ENCODE measurements at places on chromosomes 6 and 20.

GRCh38 chr6:158911746-158912480 lies 88.1 kb downstream of the RSPH3 start:
- no peak for DNase-seq

DNA sequence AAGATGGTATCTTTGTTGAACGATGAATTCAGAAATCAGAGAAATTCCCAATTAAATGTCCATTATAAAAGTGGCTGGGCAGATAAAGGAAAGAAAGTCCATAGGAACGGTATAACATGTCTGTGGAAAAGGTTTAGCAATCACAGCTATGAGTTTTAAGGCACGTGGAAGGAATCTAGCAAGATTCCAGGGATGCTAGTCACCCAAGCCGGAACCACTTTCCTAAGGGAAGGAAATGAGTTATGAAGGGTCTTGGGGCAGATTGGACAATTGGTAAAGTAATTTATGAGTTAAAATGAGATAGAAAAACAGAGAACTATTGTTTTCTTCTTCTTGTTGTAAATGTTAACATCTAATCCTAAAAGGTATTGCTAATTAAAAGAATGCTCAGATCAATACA lies 384.8 kb downstream of the ADGRB3 start:
- DNase-seq = no peak

DNA sequence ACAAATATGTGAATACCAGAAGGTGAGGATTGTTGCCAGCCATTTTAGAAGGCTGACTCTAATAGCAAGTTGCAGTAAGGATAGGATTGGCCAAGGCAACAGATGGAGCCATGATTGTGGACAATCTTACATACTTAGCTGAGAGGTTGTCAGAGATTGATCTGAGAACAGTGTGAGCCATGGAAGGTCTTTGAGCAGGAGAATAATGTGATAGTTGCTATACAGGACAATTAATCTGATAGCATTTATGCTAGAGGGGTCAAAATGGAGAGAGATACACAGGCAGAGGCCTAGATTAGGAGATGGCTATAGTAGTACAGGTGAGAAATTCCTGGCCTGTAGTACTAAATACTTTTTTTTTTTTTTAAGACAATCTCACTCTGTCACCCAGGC lies 23.8 kb downstream of the PPARD start:
- no peak for DNase-seq

DNA sequence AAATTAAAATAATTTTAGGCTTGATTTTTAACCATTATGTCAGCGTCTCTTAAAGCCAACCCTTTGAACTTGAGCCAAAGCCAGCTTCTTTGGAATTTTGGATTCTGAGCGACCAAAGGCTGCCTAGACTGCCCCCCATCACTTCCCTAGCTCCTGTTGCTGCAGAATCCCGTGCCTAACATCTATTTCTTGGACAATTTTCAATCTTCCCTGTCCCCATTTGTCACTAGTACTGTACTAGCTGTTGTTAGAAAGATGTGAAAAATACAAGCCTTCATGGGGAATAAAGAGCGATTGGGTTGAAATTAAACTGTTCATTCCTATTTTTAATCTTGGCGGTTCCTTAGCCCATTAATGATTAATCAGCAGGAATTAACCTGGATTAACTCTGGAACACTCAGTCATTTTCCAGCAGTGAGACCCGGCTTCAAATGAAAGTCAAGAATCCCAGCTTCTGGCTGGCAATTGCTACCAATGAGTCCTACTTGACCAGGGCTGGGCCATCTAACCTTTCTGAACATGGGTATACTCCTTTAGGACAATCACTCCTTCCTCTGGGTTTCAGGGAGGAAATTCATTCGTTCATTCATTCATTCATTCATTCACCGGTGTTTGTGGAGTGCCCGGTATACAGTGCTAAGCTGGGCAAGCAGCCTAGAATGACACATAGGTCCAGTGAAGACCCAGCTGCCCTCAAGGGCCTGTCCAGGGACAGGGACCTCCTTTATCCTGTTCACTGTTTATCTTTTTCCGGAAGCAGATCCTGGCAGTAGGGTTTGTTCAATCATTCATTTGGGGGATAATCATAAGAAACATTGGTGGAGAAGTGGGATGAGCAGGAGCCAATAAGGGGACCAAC lies 1.4 kb upstream of the RRBP1 start:
- DNase-seq = no peak

- no peak for DNase-seq
Measured at GRCh38 chr6:6026513-6027205, 19.9 kb upstream of the NRN1 start.

DNA sequence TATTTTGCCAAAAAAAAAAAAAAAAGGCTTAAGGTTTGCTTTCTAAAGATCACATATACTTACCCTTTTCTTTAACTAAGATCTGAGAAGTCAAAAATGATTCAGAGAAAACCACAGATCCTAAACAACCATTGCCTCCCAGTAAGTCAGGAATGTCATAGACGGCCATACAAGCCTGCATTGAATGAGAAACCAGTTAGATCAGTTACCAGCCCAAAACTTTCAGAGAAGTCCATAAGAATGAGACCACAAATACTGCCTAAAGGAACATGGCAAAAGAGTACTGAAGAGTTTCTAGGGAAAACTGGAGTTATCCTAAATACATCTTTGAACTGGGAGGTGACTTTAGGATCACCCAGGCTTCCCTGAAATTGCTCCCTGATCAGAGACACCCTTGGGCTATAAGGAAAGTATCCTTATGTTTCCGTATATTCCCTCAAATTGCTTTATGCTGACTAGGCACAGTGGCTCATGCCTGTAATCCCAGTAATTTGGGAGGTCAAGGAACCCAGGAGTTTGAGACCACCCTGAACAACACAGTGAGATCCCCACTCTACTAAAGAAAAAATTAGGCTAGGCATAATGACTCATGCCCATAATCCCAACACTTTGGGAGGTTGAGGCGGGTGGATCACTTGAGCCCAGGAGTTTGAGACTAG lies 79.4 kb upstream of the SLC4A11 start:
- DNase-seq = no peak

DNA sequence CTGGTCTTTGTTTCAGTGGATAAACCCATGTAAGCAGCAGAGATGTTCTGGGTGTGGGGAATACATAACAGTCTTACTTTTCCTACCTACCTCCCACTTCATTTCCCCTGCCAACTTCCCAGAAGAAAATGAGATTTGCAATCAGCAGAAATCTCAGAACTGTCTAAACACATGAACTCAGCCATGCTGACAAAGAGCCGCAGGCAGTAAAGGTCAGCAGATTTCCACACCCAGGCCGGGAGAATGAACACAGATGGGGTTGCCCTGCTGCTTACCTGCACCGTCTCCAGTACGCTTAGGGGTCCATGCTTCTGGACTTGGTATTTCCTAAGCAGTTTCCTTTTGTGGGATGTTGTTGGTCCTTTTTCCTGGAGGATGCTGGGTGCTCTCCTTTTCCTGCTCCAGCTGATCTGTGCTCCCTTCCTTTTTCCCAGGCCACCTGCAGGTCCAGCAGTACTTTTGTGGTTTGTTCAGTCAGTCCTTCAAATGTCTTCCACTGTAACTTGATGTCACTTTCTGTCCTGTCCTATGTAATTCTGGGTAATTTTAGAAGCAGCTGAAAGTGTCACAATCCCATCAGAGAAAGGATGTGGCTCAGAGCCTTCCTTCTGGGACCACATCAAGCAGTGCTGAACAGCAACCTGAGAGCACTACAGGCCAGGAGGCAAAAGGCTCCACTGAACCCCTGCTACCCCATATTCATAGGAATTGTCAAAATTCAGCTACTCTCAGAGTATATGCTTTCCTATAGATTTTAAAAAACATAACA lies 129.0 kb downstream of the CEP57L1 start:
- no peak for DNase-seq

- DNase-seq = no peak
Measured at GRCh38 chr6:144087789-144088426, 7.5 kb downstream of the SF3B5 start.

GRCh38 chr20:3250091-3250504 lies 11.1 kb upstream of the SLC4A11 start:
- no peak for DNase-seq

DNA sequence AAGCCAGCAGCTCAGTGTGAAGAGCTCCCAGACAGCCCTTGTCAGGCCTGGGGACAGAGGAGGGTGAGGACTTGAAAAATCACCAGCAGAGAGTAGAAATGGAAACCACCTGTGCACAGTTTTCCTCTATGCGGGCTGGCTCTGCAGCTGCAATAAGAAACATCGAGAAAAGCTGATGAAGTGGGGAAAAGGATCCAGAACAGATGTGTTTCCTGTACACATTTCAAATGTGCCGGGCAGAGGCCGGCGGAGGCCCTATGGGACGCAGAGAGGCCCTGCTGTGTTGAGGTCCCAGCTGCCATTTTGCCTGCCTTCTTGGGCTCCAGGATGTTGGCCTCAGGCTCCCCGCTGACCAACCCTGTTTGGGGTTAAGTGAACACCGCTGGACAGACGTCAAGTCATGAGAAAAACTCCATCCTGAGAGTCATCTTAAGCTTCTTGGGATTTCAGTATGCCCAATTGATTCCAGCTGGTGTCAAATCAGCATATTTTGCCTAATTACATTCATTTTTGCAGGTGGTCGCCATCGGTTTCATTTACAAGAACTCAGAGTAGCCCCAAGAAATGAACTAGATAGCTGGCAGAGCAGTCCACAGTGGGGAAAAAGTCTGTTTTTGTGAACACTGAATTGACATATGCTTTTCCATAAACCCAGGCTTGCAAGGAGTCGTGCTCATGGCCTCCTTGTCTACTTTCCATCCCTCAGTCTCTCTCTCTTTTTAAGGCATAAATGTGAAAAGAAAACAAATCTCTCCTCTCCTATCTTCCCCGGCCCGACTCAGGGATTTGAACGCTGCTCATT lies 150.4 kb upstream of the PHACTR3 start:
- no peak for DNase-seq

DNA sequence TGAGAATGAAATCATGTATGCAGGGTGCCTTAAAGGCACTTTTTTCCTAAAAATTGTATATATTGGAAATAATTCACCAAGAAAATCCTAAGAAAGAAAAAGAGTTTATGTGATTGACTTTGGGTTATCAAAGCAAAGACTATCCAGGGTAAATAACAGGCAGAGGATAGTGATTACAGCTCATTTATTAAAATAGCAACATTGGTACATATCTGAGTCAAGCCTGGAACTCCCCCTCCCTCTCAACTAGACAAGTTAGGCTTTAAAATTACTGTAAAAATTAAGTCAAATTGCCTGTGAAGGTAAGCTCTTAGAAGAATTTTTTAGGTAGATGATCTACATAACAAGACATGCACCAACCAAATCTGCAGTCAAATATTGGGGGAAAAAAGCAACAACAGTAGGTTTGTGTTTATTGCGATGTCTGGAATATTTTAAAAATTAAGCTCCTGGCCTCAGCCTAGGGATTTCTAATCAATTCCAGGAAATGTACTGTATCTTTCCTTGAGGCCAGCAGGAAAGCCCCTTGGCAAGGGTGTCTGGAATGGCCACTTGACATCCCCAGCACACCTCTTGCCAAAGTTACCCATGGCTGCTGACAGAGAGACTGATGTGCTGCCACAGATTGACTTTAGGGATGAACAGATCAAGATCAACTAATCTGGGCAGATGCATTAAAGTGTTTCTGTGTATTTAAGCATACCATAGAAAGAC lies 31.2 kb upstream of the HBS1L start:
- DNase-seq = no peak

- DNase-seq = no peak
Measured at GRCh38 chr6:115891111-115891669, 169.5 kb downstream of the FRK start.

- no peak for DNase-seq
Measured at GRCh38 chr6:9937031-9937763, 477.7 kb downstream of the TFAP2A start.

DNA sequence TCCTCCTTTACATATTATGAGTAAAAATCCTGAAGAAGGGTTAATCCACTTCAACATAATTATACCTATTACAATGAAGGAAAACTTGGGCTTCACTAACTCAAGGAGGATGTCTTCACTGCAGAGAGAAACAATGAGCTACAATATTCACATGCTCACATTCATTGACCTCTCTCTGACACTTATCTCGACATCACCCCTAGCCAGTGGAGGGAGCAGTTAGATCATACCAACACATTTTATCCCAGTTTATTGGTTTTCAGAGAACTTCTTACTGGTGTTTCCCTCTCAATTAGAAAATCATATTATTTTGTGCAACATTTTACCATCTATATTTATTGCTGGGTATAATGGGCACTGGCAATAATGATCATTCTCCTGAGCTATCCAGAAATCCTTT lies 646.5 kb downstream of the TENT5A start:
- no peak for DNase-seq

DNA sequence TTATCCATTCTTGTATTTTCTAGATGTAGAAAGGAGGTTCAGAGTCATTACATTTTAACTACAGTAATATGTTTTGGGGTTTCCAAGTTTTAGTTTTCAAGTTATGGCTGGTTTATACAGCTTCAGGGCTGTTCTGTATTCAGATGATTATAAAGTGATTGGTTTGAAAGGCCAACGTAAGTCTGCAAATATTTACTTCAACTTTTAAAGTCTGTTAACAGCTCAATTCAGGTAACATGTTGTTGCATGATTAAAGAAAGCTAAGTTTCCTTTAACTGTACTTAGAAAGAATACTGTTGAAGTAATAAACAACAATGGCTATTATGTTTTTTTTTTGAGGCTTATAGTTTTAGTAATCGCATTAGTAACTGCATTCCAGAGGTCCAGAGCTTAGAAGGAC lies 22.8 kb upstream of the GCLC start:
- no peak for DNase-seq

DNA sequence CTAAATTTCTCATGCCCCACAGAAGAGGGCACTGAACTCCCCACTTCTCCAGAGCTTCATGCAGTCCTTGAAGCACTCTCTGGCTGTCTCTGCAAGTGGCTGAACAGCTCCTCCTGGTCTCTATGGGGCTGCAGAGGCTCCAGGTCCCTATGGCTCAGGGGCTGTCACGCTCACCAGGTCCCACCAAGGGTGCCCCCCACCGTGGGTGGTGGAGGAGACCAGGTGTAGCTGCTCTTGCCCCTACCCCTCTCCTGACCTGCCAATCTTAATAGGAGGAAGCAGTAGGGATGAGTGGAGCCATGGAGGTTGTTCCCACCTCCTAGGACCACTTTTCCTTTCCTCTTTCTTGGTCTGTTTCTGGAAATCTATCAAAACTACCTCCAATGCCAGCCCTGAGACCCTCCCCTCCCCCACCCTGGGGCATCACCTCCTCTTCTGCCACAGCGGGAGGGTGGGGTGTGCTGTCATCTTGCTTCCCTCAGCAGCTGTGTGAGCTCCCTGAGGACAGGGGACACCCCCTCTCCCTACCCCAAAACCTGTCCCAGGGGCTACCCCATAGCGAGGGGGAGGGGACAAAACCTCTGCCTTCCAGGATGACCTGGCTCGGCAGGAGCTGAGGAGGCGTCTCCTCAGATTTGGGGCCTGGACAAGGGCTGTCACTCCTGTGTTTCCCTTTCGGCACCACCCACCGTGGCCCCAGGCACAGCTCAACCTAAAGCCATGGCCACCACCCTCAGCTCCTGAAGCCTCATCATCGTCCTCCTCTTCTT lies 12.0 kb upstream of the RAET1E start:
- DNase-seq = no peak

DNA sequence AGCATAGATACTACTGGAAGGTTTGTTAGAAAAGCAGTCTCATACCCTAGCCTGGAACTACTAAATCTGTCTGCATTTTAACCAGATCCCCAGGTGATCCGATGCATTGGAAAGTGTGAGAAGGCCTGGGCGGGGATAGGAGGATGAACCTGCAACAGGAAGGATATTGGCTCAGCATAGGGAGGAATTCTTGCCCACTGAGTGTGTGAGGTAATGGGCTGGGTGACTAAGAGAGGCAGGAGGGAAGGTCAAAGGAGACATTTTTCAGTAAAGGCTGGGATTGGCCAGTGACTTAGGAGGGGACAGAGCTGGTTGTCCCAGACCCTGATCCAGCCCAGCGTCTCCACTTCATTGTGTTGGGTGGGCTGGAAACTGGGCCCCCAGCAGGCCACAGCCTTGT lies 191.0 kb upstream of the LRFN2 start:
- DNase-seq = no peak

Measured in activated T-cell treated with anti-CD3 and anti-CD28 coated beads for 1 hour (primary cell).